ENCODE measurements at places on chromosomes 2 and 18.

DNA sequence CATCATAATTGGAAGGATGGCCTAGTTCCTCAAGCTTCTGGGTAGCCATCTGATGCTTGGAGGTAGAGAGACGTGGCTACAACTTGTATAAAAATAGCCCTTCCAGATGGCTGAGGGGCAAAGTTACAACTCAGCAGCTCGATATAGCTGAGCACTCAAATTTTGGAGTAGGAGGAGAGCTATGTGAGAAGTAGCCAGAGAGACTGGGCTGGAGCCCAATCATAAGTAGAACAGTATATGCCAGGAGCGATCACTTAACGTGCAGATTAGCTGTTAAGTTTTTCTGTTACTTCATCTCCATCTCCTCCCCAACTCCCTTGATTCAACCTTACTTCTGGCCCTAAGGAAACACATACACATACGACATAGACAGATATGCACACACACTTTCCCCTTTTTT is 28.8 kb downstream of the CNRIP1 start:
- DNase-seq, result no peak

GRCh38 chr2:69731147-69731970 is 10.6 kb upstream of the ANXA4 start:
- DNase-seq, result no peak

GRCh38 chr2:169662744-169663143 is 31.5 kb downstream of the CFAP210 start:
- no peak for DNase-seq

DNA sequence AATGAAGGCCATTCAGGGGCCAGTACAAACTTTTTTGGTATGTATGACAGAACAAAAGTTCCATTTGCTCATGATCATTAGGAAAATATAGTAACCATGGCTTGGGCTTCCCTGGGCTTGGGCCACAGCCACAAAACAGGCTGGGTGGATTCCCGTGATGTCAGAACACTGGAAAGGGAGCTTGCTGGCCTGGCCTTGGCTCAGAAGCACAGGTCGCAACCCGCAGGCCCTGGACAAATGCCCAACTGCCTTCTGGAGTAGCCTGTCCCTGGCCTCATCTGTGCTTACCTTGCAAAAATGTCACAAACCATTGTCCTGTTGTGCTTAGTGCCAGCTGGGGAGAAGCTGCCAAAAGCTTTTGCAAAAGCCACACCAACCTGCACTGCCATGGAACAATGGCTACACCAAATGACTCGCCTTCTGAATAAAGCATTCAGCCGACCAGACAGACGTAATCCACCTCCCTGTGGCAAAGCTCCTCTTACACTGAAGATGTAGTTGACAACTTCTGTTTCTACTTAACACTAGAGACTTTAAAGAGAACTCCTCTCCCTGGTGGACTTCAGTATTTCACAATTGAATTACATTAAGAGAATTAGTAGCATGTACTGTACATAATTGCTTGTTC is 125.5 kb downstream of the ANKRD44 start:
- DNase-seq, result peak; percentile 84

GRCh38 chr2:60530660-60531281 is 22.7 kb downstream of the BCL11A start:
- no peak for DNase-seq

All from sciatic nerve (tissue), 2 donors.